Stimulated activated CD4-positive, alpha-beta T cell treated with anti-CD3 and anti-CD28 coated beads, Interleukin-4, amount 100 ng/mL, for 48 hours (primary cell): ENCODE measurements at places on chromosomes 7 and 10.

DNA sequence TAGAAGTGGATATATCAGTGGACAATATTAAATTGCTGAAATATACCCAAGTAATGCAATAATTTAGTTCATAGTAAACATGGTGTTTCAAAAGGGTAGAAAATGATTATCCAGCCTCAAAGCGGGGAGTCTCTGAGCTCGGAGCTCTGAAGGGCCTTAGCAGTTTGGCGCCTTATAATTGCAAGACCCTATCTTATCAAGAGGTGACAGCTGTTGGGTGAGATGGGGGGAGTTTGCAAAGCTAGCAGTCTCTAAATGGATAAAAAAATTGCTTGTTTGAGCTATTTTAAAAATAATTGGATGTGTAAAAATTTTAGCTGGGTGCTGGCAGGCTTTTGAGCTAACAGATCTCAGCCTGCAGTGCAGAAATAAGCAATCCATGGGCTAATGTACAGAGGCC lies 219.2 kb downstream of the CCSER2 start:
- DNase-seq = no peak

DNA sequence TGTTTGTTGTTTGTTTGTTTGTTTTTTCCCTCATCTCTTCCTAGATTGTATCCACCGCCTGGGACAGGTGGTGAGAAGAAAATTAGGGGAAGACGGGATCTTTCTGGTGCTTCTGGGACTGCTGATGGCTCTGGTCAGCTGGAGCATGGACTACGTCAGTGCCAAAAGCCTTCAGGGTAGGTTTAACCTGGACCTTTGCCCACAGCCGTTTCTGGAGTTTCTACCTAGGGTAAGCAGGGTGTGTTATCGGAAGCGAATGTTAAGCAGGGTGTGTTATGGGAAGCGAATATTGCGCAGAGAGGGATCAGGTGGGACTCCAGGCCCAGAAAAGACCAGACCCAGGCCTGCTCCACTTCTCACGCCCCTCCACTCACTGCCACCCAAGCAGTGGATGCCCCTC lies 4.7 kb downstream of the CLCN1 start:
- DNase-seq = no peak

DNA sequence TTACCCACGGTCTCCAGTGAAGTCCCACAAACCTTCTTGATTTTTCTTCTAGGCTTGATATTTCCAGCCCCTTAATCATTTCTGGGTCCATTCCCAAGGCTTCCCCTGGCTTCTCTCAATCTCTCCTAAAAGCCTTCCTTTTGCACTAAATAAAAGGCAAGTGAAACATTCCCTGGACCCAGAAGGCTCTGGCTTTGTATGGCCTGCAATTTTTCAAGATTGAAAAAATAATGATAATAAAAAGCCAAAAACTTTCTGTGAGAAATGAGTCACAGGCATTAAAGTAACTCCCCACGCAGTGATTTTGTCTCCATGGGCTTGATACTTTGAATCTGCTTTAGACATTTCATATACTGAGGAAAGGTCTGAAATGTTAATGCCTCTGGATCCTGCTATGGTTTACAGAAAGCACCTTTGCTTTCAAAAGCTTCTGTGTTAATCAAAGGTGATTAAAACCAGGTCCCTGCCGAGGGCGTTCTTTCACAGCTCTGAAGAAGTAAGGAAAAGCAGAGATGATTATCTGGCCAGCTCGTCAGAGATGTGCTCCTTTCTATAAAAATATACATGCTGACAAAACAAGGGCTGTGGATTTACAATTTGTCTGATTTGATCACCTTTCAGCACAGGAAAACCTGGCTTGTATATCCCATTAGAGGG lies 118.9 kb upstream of the TMEM72 start:
- no peak for DNase-seq

GRCh38 chr10:52864201-52865106 lies 91.9 kb upstream of the MBL2 start:
- no peak for DNase-seq

- no peak for DNase-seq
Observed at GRCh38 chr7:151672716-151673115, 153.0 kb upstream of the RHEB start.

- peak; percentile 36 for DNase-seq
Observed at GRCh38 chr10:77836299-77836820, 90.2 kb downstream of the DLG5 start.

DNA sequence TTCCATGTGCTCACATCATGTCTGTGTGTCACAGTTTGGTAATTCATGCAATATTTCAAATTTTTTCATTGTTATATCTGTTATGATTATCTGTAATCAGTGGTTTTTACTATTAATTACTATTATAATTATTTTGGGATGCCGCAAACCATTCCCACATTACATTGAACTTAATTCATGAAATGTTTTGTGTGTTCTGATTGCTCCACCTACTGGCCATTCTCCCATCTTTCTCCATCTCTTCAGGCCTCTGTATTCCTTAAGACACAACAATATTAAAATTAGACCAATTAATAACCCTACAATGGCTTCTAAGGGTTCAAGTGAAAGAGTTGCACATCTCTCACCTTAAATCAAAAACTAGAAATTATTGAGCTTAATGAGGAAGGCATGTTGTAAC lies 398.5 kb downstream of the PCDH15 start:
- no peak for DNase-seq

- DNase-seq = no peak
Observed at GRCh38 chr7:21948364-21948763, 2.7 kb upstream of the CDCA7L start.

GRCh38 chr10:128473911-128474310 lies 347.7 kb upstream of the MKI67 start:
- DNase-seq = no peak

DNA sequence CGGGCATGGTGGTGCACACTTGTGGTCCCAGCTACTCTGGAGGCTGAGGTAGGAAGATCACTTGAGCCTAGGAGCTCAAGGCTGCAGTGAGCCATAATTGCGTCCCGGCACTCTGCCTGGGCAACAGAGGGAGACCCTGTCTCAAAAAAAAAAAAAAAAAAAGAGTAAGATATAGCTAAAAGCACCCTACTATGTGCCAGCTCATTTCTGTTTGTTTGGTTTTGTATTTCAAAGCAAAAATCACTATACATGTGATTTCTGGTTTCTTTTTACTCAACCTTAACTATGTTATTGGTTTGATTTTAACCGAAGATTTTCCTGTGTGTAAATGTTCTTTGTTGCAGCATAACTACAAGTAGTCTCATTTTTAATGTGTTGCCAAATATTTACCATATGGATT lies 66.5 kb upstream of the RSBN1L start:
- no peak for DNase-seq

DNA sequence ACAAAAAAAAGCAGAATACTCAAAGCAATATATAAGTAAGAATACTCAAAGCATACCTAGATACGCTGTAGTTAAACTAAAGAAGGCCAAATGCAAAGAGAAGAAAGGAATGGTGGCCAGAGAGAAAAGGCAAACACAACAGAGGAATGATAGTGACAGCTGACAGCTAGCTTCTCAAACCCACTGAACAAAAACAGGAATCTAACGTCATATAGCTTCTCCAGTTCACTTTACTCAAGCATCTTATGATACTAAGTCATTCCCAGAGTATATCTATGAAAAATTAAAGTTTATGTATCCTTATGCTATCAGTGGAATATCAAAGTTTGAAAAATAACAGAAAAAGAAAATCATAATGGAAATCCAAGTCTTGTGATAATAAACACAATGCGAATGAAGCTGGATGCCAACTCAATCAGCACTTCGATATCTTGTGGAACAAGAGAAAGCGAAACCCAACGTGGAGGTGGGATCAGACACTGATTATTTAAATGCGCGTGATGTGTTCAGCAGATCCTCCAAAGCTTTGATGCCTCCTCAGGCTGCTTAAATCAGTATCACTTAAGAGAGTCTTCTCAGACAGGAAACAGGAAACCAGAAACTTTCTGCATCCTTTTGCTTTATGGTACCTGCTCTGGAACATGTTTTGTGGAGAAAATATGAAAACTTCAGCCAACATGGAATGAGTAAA lies 102.8 kb downstream of the PIP4K2A start:
- DNase-seq = peak; percentile 46

- DNase-seq = no peak
Observed at GRCh38 chr7:101795461-101795860, 22.0 kb upstream of the CUX1 start.

- no peak for DNase-seq
Observed at GRCh38 chr10:6056411-6057135, 5.6 kb downstream of the IL2RA start.
